ENCODE measurements at places on chromosomes 5 and 9. TPM values are rescaled to one million over a fixed set of nuclear protein-coding genes. Genes with fewer than 3 reads are reported as not detected.

- no peak for DNase-seq
- no peak overlapping the region for H3K4me3 ChIP-seq
- H3K27me3 ChIP-seq, result no peaks in the 10 kb centered on the region
- H3K4me1 ChIP-seq, result no peaks in the 10 kb centered on the region
Observed at GRCh38 chr5:116864157-116864837, 289.7 kb upstream of the SEMA6A start.

TNFSF8 gene
- total RNA-seq, result 43.2 TPM

DNA sequence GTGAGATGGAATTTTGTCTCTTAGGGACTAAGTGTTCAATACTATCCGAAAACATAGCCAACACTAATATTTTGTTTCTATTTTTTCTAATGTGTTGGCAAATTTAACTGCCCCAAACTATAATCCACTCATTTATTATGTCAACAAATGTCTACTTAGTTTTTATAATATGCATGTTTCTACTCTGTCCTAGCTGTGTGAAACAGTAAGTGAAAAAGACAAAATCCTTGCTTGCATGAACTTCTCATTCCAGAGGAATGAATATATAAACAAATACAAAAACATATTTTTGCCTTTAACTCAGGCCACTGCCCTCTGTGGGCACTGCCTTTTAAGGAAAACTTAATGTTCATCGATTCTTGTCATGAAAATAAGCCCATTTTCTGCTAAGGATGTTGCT is 1275.4 kb upstream of the CDH18 start:
- H3K4me3 ChIP-seq, result no peak overlapping the region
- DNase-seq, result no peak
- H3K36me3 ChIP-seq, result no peaks in the 10 kb centered on the region

GRCh38 chr9:27124151-27124550 is 15.1 kb downstream of the TEK start:
- no peak for DNase-seq
- H3K27ac ChIP-seq, result no peak overlapping the region

PIP5KL1 gene
- 1.8 TPM for total RNA-seq

Measured in CD4-positive, alpha-beta memory T cell (primary cell).